ENCODE measurements at places on chromosomes 3 and 15. TPM values are rescaled to one million over a fixed set of nuclear protein-coding genes. Genes with fewer than 3 reads are reported as not detected.

Gene MESP2
- 0.24 TPM for polyA plus RNA-seq

Gene EIF2A
- polyA plus RNA-seq: 48.2 TPM

Gene TGM5
- polyA plus RNA-seq: not detected

Gene TTLL13
- 0.88 TPM for polyA plus RNA-seq

DNA sequence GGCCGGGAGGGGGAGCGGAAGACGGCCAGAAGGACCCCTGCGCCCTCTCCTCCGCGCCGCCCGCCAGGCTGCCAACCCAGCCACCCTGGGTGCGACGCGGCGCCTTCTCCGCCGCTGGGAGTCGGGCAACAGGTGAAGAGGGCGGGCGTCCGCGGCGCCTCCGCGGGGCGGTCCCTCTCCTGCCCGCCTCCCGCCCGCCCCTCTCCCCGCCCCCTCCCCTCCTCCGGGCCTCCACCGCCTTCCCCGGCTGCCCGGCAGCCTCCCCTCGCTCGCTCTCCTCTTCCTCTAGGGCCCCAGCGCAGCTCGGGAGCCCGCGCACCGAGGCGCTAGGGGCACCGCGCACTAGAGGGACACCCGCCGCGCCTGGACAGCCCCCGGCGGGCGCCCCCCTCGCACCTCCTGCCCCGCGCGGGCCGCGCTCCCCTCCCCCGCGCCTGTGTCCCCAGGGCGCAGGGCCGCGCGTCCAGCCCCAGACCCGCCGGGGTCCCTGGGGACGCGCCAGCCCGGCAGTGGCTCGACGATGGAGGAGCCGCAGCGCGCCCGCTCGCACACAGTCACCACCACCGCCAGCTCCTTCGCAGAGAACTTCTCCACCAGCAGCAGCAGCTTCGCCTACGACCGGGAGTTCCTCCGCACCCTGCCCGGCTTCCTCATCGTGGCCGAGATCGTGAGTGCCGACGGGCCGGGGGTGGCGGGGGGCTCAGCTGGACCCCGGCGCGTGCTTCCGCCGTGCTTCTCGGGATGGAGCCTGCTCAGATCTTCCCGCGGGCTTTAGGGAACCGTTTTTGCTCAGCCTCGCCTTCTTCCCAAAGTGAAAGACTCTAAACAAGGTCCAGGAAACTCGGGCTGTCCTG is at the start of gene CMTM8:
CMTM8 (plus strand) TSS at position 228 of the 854 bp plus-strand sequence; CDS start at position 521, 293 bp downstream.
- DNase-seq: peak; percentile 84

GRCh38 chr3:192366916-192367315 is 360.4 kb downstream of the FGF12 start:
- DNase-seq: peak; percentile 20

DNA sequence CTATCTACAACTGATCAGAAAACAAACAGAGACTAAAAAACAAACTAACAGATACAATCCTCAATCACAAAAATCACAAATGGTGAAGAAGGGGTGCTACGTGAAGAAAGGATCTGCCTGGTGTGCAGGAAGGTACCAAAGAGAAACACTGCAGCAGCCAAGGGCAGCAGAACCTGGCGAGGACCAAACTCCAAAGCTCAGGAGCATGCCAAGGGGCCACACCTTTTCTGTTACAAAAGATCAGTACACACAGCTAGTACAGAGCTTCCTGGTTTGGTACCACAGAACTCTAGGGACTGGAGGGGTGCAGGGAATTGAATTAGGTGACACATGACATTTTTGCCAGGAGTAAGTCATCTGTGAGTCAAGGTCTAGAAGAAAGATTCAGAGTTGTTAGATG is 107.4 kb upstream of the GRM7 start:
- no peak for DNase-seq

DNA sequence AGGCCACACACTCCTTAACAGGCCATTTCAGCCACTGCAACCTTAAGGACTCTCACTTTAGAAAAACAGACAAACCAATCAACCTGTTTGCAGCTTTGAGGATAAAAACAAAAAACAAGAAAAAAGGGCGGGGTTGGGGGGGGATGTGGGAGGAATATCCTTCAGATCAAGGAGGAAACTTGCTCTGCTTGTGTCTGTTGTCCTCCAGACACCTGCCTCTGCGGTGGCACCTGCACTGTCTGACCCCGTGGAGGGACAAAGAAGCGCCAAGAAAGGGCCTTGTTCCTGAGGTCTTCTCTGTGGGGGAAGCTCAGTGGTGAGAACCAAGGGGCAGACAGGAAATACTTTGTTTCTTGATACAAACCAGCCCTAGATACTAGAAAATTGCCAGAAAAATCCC is 70.5 kb downstream of the POLR2M start:
- no peak for DNase-seq

GRCh38 chr3:43024181-43024885 is 45.2 kb downstream of the GASK1A start:
- no peak for DNase-seq

DNA sequence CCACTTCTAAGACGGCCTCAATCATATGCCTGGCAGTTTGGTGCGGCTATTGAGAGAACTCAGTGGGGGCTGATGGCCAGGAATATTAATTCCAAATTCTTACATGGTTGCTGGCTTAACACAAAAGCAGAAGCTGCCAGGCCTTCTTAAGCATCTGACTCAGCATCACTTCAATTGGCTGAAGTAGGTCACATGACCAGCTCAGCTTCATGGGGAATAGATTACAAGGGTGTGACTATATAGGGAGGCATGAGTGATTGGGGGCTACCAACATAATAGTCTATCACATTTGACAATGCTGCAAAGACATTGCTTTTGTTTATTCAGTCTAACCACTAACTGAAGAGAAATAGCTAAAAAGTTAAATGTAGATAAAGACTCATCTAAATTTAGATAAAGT is 101.6 kb upstream of the ANKRD28 start:
- DNase-seq: no peak

DNA sequence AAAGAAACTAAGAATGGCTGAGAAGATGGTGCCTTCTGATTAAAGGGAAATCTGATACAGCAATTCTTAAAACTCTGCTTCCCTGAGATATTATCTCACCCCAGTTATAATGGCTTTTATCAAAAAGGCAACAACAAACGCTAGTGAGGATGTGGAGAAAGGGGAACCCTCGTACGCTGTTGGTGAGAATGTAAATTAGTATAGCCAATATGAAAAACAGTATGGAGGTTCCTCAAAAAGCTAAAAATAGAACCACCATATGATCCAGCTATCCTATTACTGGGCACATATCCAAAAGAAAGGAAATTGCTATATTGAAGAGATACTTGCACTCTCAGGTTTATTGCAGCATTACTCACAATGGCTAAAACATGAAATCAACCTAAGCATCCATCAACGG is 65.1 kb downstream of the GOLIM4 start:
- DNase-seq: no peak

- DNase-seq: peak; percentile 33
Measured at GRCh38 chr15:90063770-90064247, 38.5 kb downstream of the IDH2 start.

- DNase-seq: peak; percentile 4
Measured at GRCh38 chr15:52844823-52845222, 54.7 kb upstream of the ONECUT1 start.
